ENCODE measurements at places on chromosomes 7 and 10.

GRCh38 chr7:42017349-42017986, 219.5 kb downstream of the GLI3 start:
- DNase-seq = no peak

- DNase-seq = no peak
Measured at GRCh38 chr7:46781901-46782439, 799.9 kb downstream of the TNS3 start.

GRCh38 chr10:14971867-14972448, 12.8 kb downstream of the MEIG1 start:
- no peak for DNase-seq

- peak; percentile 21 for DNase-seq
Measured at GRCh38 chr10:104123397-104123796, 1.4 kb downstream of the SFR1 start.

Measured in umbilical cord (tissue), 2 donors.